NCI-H2081 treated with DMSO at 0.1 percent for 48 hours (cell line): ENCODE measurements at places on chromosomes 2 and 18.

DNA sequence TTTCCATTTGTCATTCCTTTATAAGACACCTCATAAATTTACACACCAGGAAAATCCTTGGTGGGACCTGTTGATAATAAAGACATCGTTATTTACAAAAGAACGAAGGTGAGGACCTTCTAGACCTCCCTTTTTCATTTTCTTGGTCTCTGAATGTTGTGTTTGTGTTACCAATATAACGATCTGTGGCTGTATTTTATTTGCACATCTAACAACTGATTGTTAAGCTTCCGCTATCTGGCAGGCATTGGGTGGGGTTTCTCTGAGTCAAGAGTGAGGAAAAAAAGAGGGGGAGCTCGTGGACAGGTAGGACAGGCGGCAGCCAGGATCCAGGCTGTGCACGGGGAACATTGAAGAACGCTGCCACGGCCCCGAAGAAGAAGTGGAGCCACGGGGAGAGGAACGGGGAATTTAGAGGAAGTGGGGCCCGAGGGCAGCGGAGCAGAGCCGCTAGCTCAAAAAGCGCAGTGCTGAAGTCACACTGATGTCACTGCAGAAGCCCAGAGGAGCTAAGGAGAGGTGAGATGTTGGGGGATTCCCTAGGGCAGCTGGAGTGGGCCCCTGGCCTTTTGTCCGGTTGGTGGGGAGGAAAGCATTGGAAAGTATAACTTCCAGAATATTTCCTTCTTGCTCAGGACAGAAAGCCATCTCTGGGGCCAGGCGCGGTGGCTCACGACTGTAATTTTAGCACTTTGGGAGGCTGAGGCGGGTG, 20.9 kb upstream of the DNMT3A start:
- no peak for DNase-seq

GRCh38 chr2:217836901-217837491, 165.8 kb downstream of the TNS1 start:
- no peak for DNase-seq

DNA sequence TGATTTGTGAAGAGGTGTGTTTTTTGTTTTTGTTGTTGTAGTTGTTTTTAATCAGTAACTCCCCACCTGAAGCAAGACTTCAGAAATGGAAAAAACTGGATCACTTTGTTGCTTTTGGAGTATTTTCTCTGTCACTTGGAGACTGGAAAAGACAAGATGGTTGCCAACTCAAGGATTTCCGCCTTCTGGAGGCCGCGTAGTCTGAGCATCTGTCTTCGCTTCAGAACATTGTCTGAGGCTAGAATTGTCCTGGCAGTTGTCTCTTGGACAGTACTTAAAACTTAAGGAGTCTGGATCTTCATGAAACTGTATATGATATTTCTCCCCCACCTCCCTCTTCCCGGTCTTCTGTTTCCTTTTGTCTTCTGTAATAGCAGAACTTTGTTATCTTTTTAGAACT, 67.7 kb downstream of the ARHGAP28 start:
- DNase-seq: no peak

- DNase-seq: no peak
These were observed 11.7 kb downstream of the TM4SF20 start for GRCh38 chr2:227367427-227367795.
